Brain (organoid and tissue), 16 donors: ENCODE measurements at places on chromosomes 2 and 18.

- no peak for DNase-seq
Measured at GRCh38 chr18:71209944-71210343, 921.1 kb downstream of the SOCS6 start.

DNA sequence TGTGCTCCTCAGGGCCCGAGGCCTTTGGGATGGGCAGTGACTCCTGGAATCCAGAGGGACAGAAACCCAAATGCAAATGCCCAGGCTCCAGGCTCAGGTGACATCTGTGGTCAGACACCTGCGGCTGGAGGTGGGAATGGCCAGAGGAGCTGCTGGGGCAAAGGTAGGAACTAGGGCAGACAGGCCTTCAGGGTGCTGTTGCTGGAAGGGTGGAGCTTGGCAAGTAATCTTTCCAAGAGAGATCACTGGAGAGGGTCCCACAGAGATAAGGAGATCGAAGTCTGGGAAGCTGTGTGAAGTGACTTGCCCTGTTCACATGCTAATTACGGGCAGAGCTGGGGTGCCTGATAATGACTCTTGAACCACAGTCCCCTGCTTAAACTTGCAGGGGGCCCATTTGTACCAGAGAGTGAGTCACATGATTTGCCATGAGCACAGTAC, 82.4 kb downstream of the ACAA2 start:
- DNase-seq = no peak

DNA sequence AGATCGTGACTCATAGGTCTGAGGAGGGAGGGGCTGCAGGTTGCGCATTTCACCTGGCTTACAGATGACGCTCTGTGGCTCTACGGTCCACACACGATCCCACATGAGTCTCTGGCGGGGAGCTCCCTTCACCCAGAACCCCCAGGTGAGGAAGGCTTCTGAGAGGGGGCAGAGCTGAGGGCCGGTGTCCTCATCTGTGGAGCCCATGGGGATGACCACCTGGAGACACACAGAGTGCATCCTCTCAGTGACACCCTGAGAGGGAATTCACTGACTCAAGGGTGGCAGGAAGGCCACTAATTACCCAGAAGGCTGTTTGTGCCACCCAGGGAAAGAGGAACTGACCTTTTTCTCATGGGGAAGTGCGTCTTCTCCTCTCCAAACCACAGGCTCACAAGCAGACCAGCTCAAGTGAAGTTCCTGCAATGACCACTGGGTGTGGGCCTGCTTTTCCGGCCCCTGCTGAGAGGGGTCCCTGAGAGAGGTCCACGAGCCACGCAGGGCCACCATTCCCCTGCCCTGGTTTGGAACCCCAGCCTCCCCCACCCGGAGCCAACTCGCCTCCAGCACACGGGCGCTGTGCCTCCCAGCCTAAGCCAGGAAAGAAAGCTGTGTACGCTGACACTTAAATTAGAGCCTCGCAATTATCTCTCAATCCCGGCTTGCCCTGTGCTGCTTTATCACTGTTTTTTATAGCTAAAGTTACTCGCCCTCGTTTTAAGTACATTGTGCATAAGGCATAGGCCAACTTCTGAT, 114.1 kb downstream of the BCL11A start:
- DNase-seq = no peak

- no peak for DNase-seq
Measured at GRCh38 chr2:137842430-137842829, 121.8 kb upstream of the HNMT start.

DNA sequence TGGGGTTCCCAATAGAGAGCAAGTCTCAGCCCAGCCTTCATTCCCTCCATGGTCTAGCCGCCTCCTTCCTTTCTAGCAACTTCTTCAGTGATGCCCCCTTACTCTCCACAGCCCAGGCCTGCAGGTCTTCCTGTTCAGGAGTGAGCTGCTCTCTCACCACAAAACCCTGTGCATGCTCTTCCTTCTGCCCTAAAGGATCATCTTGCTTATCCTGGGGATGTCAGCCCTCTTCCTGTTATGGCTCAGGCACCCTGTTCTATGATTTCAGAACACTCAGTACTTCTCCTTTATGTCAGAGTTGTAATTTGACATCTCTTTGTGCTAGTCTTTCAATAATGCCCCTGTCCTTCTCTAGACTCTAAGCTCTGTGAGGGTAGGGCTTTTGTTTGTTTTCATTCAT, 19.4 kb downstream of the TMEM178A start:
- DNase-seq = no peak

DNA sequence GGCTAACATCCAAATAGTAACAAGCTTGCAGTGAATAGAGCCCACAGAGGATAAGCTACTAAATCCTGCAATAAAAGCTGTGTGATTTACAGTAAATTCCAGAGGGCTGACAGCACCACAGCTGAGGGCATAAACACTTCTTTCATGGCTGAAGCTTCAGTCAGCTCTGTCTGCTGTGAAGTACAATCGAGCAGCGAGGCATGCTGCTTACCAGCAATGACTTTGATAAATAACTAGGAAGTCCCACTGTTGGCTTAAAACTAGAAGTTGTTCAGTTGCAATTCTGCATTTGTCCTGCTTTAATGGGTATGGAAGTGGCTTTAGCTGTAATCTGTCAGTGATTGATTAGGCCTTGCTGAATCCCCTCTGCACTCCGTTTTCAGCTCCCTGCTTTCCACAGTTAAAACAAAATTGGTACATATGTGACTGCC, 65.2 kb upstream of the FIGN start:
- DNase-seq = peak; percentile 54

DNA sequence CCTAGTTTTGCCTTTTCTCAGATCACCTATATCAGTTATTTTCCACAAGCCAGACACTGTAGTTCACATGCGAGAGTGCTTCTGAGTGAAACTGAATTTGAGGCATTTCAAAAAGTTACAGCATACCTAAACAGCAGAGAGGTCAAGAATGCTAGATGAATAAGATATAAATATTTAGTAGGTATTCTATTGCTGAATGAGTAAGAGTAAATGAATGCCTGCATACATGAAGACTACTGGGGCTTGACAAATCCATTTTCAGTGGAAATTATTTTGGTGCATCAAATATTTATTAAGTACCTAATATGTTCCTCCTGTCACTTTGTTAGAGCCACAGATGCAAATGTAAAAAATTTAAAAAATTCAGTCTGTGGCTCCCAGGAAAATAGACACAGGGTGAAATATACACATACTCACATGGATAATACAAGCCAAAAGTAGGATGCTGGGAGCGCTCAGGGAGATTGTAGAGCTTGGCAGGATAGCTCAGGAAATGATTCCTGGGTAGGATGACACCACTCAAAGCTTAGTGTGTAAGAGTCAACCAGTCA, 27.6 kb upstream of the CDC42EP3 start:
- no peak for DNase-seq

DNA sequence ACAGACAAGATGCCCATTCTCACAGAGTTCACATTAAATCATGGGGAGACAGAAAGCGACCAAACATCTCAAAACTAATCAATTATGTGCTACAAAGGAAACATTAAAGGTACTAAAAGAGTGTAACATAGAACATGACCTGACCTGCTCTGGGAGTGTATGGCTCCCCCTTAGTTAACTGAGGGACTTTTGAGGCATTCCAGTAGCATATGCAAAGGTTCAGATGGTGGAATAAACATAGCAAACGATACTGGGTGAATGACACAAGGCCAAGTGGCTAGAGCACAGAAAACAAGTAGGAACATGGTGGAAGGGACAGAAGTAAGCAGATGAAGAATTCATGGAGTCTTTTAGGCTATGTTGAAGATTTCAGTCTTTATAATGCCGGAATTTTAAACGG, 11.9 kb downstream of the PPP3R1 start:
- no peak for DNase-seq

DNA sequence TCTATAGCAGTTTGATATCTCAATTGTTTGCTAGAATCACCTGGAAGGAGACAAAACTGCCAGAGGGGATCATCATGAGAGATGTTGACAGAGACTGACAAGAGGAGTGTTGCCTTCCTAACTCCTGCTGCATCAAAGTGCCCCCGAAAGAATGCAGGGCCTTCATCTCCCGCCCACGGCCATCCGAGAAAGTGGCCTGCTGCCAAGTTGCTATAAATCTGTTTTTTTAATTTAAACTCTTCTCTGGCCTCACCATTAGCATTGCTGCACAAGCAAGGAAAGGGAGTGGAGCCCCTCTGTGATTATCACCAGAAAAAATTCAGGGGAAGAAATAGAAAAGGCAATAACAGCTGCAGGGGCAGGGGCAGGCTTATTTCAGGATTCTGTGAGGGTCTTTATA, 238.1 kb upstream of the EPHA4 start:
- DNase-seq = no peak

DNA sequence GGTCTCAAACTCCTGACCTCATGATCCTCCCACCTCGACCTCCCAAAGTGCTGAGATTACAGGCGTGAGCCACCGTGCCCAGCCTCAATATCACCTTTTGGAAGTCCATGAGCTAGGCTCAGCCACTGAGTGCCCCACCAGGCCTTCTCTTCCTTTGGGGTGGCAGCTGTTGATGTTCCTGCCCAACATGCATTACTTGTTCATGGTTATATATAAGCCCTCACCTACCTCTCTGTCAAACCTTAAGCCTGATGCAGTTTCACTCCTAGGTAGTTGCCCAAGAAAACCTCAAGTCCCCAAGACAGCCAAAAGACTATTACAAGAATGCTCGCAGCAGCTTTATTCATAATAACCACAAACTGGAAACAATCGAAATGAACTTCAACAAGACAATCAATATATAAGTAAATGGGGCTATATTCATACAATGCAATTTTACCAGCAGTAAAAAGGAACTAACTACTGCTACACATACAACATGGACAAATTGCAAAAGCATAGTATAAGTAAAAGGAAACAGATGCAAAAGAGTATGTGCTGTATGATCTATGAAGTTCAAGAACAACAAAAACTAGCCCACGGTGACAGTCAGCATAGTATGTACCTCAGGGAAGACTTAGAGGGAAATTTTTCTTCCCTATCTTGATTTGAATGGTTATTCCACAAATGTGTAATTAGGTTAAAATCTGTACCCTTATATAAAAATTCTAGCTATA, 59.6 kb upstream of the REL start:
- DNase-seq = no peak

DNA sequence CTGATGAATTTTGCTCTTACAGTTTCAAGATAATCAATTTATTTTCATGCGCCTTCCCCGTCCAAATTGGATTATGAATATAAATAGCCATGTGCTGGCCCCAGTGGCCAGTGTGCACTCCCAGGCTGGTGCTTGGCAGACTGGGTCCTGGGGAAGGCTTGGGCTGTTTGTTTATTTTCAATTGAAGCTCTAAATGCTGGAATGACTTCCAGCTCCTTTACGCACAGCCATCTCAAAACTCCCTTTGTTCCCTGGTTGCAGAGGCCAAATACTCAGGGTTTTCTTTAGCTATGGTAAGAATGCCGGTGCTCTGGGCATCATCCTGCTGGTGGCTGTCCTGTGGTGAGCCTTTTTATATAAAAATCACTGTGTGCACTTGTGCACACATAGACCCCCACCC, 131.5 kb downstream of the PRKCE start:
- DNase-seq = peak; percentile 23

DNA sequence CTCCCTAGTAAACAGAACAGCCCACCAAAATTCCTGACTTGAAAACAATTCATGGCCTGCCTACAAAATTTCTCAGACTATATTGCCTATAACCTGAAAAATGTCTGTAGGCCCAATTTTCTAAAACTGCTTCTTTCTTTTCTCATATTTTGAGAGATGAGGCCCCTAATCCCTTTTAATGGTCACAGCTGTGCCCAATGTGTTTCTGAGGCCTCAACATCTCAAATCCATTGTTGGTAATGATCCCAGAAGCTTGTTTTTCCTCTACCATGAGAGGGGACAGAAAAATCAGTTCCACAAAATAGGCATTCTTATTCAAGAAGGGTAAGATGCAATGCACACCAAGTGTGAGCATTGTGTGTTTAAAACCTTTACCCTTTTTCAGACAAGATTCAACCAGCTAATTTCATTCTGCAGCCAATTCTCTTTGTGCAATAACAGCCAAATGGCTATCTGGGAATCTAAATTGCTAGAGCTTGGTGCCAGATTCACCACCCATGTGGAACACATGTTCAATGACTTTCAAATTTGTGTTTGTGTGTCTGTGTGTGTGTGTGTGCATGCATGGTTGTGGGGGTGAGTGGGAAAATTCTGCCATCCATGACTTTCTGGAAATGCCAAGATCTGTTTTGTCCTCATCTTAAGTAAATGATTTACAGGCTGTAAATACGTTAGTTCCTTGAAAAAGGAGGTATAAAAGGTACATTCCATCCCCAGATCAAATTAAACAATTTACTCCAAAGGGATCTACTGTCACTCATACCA, 319.5 kb downstream of the TNS1 start:
- peak; percentile 1 for DNase-seq

GRCh38 chr2:218290316-218291261, 1.7 kb downstream of the TMBIM1 start:
- DNase-seq = no peak

DNA sequence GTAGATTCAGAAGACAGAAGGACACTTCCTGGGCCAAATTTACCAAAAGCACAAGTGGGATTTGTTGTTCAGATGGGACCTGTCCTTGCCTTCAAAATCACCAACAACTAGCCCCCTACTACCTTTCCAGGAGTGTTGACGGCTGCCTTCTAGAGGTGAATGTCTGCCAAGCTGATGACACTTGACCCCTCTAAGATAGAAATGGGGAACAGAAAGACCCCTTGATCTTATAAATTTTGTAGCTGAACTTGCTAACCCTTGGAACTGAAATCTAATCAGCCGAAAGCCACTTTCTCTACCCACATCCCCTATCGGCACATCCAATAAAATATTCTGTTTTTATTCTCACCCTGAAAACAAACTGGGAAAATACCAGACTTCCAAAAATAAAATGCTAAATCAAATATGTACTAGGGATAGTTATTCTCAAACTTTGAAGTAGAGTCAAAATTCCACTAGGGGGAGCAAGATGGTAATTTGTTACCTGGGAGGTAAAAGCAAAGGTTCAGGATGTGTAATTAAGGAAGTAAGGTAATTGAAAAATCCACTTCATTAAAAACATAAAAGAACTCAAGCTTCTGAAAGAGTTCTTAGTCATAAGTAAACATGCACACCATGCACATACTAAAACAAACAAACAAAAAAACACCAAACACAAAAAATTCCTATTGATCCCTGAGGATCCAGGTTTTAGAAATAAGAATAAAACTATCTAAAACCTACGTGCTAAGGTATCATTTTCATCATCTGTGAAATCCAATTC, 119.2 kb downstream of the ANKRD44 start:
- DNase-seq = peak; percentile 74

DNA sequence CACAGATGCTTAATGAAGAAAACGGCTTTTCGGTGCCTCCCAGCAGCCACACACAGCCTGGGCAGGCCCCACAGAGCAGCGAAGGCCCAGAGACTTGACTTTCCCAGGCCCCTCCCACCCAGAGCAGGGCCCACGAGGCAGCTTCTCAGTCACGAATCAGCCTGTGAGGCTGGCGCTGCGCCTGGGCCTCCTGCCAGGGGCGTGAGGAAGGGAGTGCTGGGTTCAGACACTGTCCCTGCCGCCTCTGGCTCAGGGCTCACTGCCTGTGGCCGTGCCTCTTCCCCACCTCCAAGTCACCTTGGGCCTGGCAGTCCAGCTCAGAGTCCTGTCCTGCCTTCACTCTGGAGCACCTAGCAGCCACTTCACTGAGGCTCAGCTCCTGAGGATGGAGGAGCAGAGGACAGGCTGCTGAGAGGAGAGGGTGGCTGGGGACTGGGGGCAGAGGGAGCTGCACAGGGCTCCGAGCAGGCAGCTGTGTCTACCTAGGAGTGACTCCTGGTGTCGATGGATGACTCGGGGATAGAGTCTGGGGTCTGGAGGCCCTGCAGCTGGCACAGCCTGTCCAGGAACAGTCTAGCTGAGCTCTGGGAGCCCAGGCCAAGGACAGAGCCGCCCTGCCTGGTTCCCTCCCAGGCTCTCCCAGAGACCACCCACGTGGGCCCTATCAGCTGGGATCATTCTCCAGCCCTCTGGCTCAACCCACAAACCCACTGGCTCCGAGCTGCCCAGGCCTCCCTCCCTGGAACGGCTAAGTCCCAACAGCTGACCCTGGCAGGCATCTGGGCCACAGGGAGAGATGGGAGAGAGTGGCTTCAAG, 36.4 kb upstream of the FOSL2 start:
- peak; percentile 52 for DNase-seq
